Activated CD8-positive, alpha-beta T cell treated with anti-CD3 and anti-CD28 coated beads, Interleukin-2, amount 10 ng/mL, durations not matched to agents 7 days and 5 days (primary cell): ENCODE measurements at places on chromosomes 12 and 14. TPM values are rescaled to one million over a fixed set of nuclear protein-coding genes. Genes with fewer than 3 reads are reported as not detected.

The ZNF385A gene
- total RNA-seq, result 0.74 TPM

The SLC6A12 gene
- total RNA-seq, result not detected

The AKAP5 gene
- total RNA-seq, result 1.9 TPM

The DCN gene
- not detected for total RNA-seq

The KLRC3 gene
- total RNA-seq, result 1.3 TPM

The C3AR1 gene
- 8.8 TPM for total RNA-seq

The LBHD2 gene
- total RNA-seq, result not detected

The TEX52 gene
- 0.29 TPM for total RNA-seq

The CCDC196 gene
- not detected for total RNA-seq

The DPPA3 gene
- not detected for total RNA-seq

The A2M gene
- total RNA-seq, result not detected

The CCND2 gene
- total RNA-seq, result 572 TPM

GRCh38 chr12:56350662-56351061 lies 9.2 kb downstream of the STAT2 start:
- H3K36me3 ChIP-seq, result peaks cover 63% of the 10 kb centered on the region
- peaks cover under 1% of the 10 kb centered on the region for H3K4me1 ChIP-seq
- no peaks in the 10 kb centered on the region for H3K27me3 ChIP-seq
- H3K27ac ChIP-seq, result peak overlapping the region; percentile 18
- no peak for DNase-seq

DNA sequence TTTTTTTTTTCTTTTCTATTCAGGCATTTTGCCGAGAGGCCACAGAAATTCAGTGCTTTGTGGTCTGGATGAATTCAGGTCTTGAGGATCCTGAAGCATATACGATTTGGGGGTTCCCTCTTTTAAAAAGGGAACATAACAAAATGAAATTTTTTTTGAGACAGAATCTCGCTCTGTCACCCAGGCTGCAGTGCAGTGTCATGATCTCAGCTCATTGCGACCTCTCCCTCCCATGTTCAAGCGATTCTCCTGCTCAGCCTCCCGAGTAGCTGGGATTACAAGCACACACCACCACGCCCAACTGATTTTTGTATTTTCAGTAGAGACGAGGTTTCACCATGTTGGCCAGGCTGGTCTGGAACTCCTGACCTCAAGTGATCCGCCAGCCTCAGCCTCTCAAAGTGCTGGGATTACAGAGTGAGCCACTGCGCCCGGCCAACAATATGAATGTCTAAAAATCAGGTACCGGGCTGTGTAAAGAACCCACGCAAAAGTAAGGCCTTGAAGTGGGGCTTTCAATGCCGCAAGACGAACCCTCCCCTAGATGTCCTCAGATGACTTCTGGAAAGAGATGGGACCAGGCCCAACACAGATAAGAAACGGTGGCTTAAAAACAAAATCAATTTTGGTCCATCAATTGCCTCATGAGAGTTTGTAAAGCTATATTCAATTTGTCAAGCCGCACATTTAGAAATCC lies 30.0 kb downstream of the TESC start:
- peaks cover 56% of the 10 kb centered on the region for H3K36me3 ChIP-seq
- no peaks in the 10 kb centered on the region for H3K27me3 ChIP-seq
- H3K4me3 ChIP-seq, result no peak overlapping the region
- no peak for DNase-seq

DNA sequence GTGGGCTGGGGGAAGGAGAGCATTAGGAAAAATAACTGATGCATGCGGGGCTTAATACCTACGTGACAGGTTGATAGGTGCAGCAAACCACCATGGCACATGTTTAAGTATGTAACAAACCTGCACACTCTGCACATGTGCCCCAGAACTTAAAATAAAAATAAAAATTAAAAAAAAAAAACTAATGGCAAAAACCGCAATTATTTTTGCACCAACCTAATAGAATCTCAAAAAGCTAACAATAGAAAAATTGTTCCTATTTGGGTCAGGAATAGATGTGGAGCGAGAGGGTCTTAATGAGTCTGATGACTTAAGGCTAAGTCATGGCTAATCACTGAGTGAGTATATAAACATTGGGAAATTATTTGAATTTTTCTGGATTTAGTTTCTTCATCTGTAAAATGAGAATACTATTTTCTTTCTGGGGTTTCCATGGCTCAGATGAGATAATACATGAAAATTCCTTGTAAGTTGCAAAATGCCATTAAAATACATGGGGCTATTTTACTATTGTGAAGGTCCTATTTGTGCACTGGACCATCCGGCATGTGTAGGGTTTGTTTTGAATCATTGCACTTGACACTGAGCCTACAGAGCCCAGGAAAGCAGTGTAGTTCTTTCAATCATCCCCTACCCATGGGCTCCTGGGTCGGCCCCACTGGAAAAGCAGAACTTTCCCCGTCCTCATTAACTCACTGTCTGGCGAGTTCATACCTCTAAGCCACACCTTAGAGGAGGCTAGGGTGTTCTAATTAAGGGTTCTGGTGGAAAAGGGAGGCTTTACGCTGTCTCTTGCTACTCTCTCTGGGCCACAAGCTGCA lies 164.1 kb upstream of the NTF3 start:
- H3K4me3 ChIP-seq, result no peak overlapping the region
- no peak for DNase-seq
- peaks cover 7% of the 10 kb centered on the region for H3K4me1 ChIP-seq

DNA sequence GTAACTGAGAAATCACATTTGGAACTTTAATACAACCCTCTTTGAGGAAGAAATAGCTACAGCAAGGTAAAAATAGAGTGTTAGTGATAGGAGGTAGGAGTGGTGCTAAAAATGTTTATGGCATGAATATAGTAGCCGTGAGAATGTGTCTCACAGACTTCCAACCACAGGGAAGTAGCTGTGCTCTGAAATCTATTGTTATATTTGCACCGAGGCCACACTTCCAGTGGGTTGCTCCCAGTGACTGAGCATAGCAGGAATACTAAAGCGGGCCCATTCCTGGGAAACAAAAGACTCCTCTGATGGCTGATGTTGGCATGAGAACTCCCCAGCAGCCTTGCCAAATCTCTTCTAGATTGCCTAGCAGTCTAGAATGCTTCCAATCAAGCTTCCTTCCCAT lies 174.1 kb upstream of the PLXNC1 start:
- H3K27me3 ChIP-seq, result no peaks in the 10 kb centered on the region
- H3K4me1 ChIP-seq, result peaks cover 16% of the 10 kb centered on the region
- no peak overlapping the region for H3K4me3 ChIP-seq
- no peak for DNase-seq
- H3K27ac ChIP-seq, result no peak overlapping the region

- no peak overlapping the region for H3K4me3 ChIP-seq
- H3K4me1 ChIP-seq, result peaks cover 11% of the 10 kb centered on the region
- no peaks in the 10 kb centered on the region for H3K36me3 ChIP-seq
- H3K27ac ChIP-seq, result peak overlapping the region; percentile 33
Observed at GRCh38 chr12:51254536-51254935, 15.7 kb downstream of the SMAGP start.

GRCh38 chr14:85634205-85634604 lies 104.3 kb downstream of the FLRT2 start:
- no peak overlapping the region for H3K4me3 ChIP-seq
- H3K27me3 ChIP-seq, result no peaks in the 10 kb centered on the region
- DNase-seq, result no peak
- H3K36me3 ChIP-seq, result no peaks in the 10 kb centered on the region
- no peak overlapping the region for H3K27ac ChIP-seq
- no peaks in the 10 kb centered on the region for H3K4me1 ChIP-seq

- H3K4me3 ChIP-seq, result no peak overlapping the region
- H3K27me3 ChIP-seq, result peaks cover 3% of the 10 kb centered on the region
- no peak overlapping the region for H3K27ac ChIP-seq
- no peaks in the 10 kb centered on the region for H3K36me3 ChIP-seq
Observed at GRCh38 chr14:94364037-94364436, 24.4 kb downstream of the SERPINA1 start.

- no peaks in the 10 kb centered on the region for H3K4me1 ChIP-seq
- no peak overlapping the region for H3K4me3 ChIP-seq
- DNase-seq, result no peak
- H3K36me3 ChIP-seq, result no peaks in the 10 kb centered on the region
Observed at GRCh38 chr12:2633176-2633824, 161.5 kb upstream of the FKBP4 start.

- H3K27me3 ChIP-seq, result no peaks in the 10 kb centered on the region
- H3K36me3 ChIP-seq, result peaks cover 59% of the 10 kb centered on the region
- no peak overlapping the region for H3K27ac ChIP-seq
- no peak for DNase-seq
- H3K4me3 ChIP-seq, result no peak overlapping the region
Observed at GRCh38 chr12:25242981-25243679, 7.6 kb downstream of the KRAS start.

DNA sequence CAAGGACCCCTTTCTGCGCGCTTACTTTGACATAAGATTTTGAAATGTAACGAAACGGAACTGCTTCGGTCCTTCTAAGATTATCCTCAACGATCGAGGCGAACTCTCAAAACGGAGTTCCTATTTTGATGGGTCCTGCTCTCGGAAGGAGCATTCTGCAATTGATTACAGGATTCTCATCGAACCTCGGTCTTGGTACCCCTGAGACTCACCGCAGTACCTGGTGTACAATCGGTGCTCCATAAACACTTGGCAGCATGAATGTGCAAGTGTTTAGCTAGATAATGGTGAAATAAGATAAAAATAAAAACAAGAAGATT lies 530 bp upstream of the NEMF start:
- no peaks in the 10 kb centered on the region for H3K27me3 ChIP-seq
- peaks cover 33% of the 10 kb centered on the region for H3K36me3 ChIP-seq
- H3K4me3 ChIP-seq, result peak overlapping the region; percentile 97

DNA sequence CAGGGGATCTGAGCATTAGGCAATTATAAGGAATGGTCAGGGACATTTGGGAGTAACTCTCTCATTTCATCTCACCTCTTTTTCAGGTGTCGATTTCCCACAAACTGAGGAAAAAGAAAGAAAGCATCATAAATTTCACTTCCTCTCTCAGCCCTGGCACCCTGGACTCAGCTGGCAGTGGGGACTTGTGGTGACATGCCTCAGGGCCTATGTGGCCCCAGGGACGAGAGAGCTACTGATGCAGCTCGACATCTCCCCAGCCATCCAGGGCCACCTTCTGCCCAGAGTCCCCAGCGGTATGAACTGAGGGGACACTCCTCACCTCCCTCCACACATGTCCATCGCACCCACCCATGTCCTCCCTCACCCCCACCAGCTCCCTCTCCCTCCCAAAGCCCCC lies 11.7 kb downstream of the TNFRSF1A start:
- no peak for DNase-seq
- H3K27me3 ChIP-seq, result no peaks in the 10 kb centered on the region
- peaks cover 26% of the 10 kb centered on the region for H3K4me1 ChIP-seq
- H3K27ac ChIP-seq, result peak overlapping the region; percentile 49

DNA sequence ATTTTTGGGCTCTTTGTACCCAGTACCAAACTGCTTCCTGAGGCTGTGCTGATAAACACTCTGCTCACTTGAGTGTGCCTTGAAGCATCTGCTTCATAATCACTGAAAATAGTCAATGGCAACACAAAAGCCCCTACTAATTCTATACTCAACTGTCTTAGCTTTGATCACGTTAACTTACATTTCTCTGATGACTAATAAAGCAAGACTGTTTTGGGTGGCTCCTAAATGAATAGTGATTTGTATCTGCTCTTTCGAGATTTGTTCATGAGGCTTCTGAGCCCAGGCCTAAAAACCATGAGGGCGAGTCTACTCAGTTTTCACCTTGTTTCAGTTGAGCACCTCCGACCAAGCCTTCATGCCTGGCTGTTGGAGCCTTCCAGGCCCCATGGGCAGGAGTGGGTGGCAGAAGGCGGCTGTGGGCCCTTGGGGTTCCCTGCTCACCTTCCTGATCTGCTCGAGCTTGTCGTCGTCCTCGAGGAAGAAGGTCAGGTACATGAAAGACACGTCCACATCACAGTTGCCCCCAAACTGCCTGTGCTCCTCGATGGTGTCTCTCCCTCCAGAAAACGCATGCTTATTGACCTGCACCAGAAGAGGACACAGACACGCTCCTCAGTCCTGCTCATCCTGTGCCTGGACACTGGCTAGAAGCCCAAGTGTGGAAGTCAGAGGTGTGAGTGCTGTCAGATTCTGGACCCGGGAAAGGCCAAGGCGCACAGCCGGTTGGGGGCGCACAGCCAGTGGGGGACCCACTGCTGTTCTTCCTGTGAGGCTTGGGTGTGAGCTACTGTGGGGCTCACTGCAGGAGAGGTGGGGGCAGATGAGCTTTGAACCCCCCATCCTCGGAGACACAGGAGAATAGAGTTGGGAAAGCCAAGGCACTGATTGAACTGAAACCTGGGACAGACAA lies 13.7 kb downstream of the SLC25A47 start:
- peaks cover 10% of the 10 kb centered on the region for H3K4me1 ChIP-seq
- H3K27me3 ChIP-seq, result no peaks in the 10 kb centered on the region
- no peak overlapping the region for H3K4me3 ChIP-seq
- peaks cover 61% of the 10 kb centered on the region for H3K36me3 ChIP-seq

DNA sequence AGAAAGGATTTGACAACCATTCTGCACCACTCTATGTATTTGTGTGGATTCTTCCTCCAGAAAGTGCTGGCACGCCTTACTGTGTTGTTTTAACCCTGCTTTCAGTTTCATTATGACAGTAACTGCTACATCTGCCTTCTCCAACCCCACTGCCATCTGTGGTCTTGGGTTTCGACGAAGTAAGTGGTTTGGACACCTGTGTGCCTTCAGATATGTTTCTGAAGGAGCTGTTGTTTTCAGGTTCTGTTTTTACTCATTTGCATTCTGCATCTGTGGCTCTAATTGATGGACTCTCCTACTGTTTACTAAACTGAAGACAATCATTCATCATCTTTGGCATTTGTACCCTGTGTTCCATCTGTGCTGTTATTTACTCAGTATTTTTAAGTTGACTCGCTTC lies 4.1 kb downstream of the TSHR start:
- DNase-seq, result peak; percentile 89
- H3K27me3 ChIP-seq, result peaks cover 8% of the 10 kb centered on the region
- peaks cover 3% of the 10 kb centered on the region for H3K36me3 ChIP-seq
- H3K27ac ChIP-seq, result peak overlapping the region; percentile 70

DNA sequence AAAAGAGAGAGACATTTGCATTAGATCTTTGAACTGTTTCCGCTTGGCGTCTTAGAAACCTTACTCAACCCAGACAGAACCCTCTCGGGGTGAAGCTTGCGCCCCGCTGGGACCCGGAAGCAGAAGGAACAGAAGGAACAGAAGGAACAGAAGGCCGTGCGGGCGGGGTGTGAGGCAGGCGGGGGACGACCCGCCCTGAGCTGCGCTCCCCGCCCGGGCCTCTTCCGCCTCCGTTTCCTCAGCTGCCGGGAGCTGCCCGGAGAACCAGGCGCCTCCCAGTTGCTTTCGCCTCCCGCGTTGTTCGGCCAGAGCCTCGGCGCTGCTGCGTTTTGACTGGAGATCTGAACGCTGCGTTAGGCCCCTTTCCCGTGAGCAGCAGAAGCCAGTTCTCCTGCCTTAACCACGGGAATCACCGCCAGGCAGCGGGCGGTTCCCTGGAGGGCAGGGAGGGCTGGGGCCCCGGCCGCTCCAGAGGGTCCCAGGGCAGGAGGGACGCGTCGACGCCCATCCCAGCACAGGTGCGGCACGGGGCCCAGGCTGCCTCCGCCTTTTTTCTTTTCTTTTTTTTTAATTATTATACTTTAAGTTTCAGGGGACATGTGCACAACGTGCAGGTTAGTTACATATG lies 19.3 kb upstream of the MMP17 start:
- DNase-seq, result peak; percentile 35
- H3K27me3 ChIP-seq, result no peaks in the 10 kb centered on the region
- peaks cover 4% of the 10 kb centered on the region for H3K36me3 ChIP-seq
- H3K27ac ChIP-seq, result no peak overlapping the region

GRCh38 chr12:111868676-111869588 lies 26.9 kb downstream of the MAPKAPK5 start:
- H3K27me3 ChIP-seq, result no peaks in the 10 kb centered on the region
- DNase-seq, result no peak
- H3K27ac ChIP-seq, result no peak overlapping the region
- H3K4me3 ChIP-seq, result no peak overlapping the region
- no peaks in the 10 kb centered on the region for H3K4me1 ChIP-seq

GRCh38 chr12:32777691-32778175 lies 22.0 kb upstream of the YARS2 start:
- H3K27ac ChIP-seq, result no peak overlapping the region
- DNase-seq, result no peak
- no peaks in the 10 kb centered on the region for H3K4me1 ChIP-seq
- H3K36me3 ChIP-seq, result no peaks in the 10 kb centered on the region
